Activated CD4-positive, alpha-beta T cell treated with anti-CD3 and anti-CD28 coated beads for 24 hours (primary cell): ENCODE measurements at places on chromosomes 6 and 20.

DNA sequence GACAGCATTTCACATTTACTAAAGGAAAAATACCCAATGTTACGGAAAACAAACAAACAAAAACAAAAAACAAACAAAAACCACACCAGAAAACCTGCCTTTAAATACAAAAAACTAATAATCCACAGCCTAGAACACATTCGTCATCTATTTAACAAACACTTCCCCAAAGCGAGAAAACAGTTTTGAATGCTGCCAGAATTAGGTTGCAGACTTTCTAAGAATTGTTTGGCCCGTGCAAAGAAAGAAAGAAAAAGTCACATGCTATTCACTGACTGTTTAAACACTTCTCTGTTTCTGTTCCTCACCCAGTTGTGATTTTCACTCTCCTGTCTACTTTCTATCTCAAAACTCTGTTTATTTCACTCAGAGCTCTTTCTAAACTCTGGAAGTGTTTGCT is 52.5 kb downstream of the BCAS1 start:
- DNase-seq: no peak

DNA sequence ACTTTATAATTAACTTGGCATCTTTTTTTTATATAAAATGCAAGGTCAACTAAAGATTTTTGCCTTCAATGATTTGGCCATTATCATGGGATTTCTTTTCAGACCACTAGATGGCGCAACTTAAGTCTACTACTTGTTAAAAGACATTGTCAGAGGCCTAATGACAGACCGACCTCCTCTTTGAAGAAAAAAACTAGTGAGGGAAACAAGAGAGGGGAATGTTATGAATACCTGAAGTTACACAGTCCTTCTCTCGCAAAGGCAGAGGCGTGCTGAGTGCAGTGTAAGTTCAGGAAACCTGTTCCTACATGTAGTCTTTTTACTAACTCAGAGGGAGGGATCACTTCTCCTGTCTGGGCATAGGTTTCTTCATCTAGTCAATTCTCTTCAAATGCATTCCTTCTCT is 9.3 kb downstream of the TRAPPC3L start:
- DNase-seq: no peak

GRCh38 chr20:38872036-38872435 is 54.2 kb upstream of the FAM83D start:
- no peak for DNase-seq

DNA sequence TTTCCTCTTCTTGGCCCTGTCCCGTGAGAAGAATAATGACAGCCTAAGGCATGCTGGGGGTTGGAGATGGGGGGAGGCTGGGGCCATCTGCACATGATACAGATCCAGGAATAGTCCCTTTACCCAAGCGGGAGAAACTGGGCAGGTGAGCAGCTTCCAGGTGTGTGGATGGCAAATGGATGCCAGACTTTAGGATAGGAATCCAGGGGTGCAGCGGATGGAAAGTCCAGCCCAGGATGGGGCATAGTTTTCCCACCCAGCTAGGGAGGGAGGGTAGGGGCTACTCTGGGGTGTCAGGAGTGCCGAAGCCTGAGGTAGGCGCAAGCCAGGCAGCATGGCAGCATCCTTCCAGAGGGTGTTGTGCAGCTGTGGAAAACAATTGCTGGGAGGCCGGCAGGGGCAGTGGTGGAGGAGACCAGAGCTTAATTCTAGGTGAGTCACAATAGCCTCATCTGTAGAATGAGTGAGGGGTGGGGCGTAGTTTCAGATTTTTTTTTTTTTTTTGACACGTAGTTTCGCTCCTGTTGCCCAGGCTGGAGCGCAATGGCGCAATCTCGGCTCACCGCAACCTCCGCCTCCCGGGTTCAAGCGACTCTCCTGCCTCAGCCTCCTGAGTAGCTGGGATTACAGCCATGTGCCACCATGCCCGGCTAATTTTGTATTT is 15.4 kb upstream of the FAM110A start:
- no peak for DNase-seq

GRCh38 chr20:2602746-2603145 is 49.7 kb upstream of the NOP56 start:
- no peak for DNase-seq

DNA sequence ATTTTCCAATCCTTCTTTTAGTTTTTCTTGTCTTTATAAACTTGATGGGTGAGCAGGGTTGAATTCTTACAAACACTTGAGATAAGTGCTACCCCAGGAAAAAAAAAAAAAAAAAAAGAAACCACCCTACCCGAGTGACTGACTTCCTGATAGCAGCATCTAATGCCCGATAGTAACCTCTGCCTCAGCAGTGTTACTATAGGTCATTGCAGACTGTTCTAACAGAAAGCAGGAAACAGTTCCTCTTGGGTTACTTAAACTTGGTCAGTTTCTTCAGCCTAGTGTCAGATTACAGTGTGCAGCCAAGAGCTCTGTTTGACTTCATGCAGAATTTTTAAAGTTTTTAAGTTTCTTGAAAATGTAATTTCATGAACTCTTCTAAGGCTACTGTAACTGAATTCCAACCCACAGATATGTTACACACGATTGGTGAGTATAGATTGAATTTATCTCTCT is 2.1 kb downstream of the MYLIP start:
- no peak for DNase-seq

DNA sequence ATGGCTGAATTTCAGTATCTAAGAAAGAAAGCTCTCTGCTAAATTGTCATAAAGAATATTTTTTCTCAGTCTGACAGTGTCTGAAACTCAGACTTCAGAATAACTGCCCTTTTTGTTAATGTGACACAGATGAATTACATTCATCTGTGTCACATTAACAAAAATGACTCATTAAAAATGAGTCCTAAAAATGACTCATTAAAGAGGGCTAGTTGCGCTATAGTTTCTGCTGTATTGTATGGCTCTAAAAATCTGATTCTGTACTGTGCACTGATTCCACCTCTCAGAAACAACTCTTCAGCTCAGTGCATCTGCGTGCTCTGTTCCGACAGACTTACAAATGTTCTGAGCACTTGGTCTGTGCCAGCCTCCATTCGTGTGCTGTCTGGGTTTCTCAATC is 15.0 kb downstream of the RNF114 start:
- no peak for DNase-seq

- no peak for DNase-seq
Measured at GRCh38 chr6:29970711-29971110, 28.4 kb downstream of the HLA-A start.

DNA sequence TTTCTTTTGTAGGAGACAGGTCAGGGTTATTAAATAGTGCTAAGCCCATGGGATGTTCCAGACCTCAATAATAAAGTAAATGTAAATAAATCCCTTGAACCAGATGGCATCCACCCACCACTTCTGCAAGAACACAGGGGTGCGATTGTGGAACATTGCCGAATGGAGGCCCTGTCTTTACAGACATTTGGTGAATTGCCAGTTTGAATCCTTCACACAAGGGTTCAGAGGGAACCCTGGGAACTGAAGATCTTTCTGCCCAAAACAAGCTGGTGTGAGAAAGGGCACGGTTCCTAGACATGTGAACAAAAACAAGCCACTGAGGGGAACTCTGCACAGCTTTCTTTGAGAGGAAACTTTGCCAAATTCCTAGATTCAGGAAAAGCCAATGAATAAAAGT is 30.2 kb upstream of the RNF8 start:
- DNase-seq: no peak

DNA sequence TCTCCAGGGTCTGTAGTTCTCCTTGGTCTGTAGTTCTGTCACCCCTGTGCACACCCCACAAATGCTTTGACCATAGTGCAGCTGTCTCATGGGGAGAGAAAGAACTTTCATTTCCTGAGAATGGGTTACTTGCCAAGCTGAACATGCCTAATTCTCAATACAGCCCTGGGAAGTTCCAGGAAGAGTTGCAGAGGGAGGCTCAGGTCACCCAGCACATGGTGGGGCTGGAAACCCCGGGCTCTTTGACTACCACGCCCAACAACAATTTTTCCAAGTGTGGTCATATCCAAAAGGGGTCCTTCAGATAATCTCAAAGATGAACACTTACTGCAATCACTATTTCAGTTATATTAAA is 2.2 kb upstream of the PTPRA start:
- no peak for DNase-seq

- DNase-seq: no peak
Measured at GRCh38 chr20:4216866-4217265, 201.5 kb upstream of the RNF24 start.
